ENCODE measurements at places on chromosomes 11 and 22.

- DNase-seq = no peak
Measured at GRCh38 chr11:45215098-45215865, 68.8 kb downstream of the PRDM11 start.

DNA sequence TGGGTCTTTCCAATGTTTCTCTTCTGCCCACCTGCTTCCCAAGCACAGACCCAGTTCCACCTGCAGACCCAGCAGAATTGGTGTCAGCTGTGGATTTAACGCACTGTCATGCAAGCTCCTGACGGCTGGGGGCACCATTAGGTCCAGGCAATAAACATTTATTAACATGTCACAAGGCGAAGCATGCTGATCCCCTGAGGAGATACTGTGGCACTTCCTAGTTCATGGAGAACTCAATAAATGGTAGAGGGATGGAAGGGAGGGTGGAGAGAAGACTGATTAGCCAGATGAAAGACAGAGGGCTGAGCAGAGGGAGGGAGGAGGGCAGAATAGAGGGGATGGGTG, 68.3 kb upstream of the TSPAN18 start:
- DNase-seq = no peak

DNA sequence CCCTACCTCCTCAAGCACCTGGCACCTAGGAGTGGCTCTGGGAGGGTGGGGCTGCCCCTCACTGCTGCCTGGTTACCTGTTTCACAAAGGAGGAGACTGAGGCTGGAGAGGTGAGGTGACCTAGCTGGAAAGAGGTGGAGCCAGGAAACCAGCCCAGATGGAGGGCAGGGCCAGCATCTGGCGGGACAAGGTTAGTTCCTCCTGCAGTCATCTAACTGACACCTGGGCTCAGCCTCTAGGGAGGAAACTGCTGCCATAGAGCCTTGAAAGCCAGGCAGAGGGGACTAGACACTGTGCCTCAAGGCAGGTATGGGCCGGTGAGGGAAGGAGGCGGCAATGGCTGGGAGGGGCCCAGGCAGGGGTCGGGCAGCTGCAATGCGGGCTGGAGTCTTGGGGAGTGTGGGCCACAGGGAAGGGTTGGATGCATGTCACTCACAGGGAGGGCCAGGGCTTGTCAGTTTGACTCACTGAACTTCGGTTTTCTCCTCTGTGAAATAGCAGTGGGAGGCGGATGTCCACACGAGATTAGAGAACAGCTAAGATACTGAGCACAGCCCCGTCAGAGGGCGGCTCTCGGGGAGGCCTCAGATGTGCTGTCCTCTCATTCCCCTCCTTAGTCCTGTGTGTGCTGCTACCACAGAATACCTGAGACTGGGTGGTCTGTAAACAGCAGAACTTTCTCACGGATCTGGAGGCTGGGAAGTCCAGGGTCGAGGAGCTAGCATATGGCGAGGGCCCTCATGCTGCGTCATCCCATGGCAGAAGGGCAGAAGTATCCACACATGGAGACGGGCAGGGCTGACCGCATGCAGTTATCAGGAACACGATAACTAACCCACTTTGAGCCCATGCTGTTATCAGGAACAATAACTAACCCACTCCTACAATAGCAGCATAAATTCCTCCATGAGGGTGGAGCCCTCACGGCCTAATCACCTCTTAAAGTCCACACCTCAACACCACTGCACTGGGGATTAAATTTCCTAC, 16.1 kb downstream of the MGAT3 start:
- DNase-seq = peak; percentile 61

- DNase-seq = no peak
Measured at GRCh38 chr11:64415996-64416728, 57.2 kb downstream of the RPS6KA4 start.
